ENCODE measurements at places on chromosomes 5 and 9. TPM values are rescaled to one million over a fixed set of nuclear protein-coding genes. Genes with fewer than 3 reads are reported as not detected.

Gene LRRC19
- under 0.01 TPM for total RNA-seq

Gene NADK2
- total RNA-seq, result 68.8 TPM

Gene LCNL1
- total RNA-seq, result 0.74 TPM

Gene OSTF1
- total RNA-seq, result 9.3 TPM

Gene NDUFS6
- total RNA-seq, result 14.5 TPM

Gene SLC27A6
- 0.74 TPM for total RNA-seq

Gene ITGA2
- total RNA-seq, result 3.7 TPM

Gene FAM81B
- total RNA-seq, result 0.25 TPM

Gene TOR2A
- total RNA-seq, result 6.4 TPM

Gene CDH18
- 6.4 TPM for total RNA-seq

Gene NFIL3
- 29.5 TPM for total RNA-seq

Gene GPX8
- total RNA-seq, result 2.7 TPM

Gene FGFR4
- total RNA-seq, result 2.7 TPM

Gene IFNA2
- not detected for total RNA-seq

Gene F2RL1
- 2.2 TPM for total RNA-seq

Gene TLE4
- 59.5 TPM for total RNA-seq

Gene CA9
- 0.98 TPM for total RNA-seq

Gene TMEM174
- total RNA-seq, result not detected

Gene PLAC8L1
- 0.25 TPM for total RNA-seq

Gene SMIM33
- total RNA-seq, result not detected

Gene AK6
- total RNA-seq, result 24.3 TPM

All from temporal lobe (tissue), 4 donors.